ENCODE measurements at places on chromosomes 11 and 22.

DNA sequence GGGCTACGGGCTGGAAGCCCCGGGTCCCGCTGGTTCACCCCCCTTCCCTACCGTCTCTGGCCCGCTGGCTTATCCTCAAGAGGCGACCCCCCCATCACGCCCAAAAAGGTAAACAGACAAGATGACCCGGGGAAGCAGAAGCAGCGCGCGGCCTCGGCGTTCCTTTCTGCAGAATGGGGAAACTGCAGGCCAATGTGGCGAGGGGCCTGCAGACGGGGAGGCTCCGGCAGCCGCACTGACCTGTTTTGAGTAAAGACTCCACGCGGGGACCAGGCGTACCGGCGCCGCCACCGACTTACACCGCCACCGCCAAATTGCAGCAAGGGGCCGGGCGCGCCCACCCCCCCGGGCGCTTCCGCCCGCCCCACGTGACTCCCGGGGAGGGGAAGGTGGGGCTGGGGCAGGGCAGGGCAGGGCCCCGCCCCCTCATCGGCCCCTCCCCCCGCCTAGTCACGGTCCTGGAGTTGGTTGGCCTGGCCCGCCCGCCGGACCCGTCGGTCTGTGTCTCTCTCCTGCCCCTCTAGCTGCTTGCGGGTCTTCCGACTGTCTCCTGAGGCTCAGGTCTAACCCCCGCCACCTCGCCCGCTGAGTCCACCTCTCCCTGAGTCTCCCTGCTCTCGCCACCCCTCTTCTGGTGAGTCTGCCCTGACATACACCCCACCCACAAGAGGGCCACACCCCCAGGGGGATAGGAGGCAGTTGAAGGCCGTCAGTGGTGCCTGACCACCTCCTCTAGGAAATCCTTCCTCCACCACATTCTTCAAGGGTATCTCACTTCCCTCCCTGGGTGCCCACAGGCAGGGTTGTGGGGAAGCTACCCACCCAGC, at the start of gene ARAP1:
Gene ARAP1 (minus strand): TSS at position 321 of the 827 bp plus-strand sequence. CDS start 25,280 bp downstream, outside the sequence.
- peak; percentile 82 for DNase-seq

DNA sequence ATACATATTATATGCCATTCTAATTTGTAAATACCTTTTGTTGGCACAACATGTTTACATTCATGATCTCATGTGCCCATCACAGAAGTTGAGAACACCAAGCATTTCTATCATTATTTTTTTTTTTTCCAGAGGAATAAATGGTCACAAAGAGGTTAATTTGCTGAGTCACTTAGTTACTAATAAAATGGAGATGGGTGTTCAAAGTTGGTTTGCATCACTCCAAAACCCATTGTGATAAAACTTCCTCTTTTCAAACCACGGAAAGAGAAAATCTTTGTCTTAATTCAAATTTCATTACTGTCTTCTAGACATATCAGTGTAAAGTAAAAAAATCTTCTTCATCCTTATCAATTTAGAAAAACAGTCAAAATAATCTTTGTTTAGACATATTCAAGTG, 636.8 kb upstream of the CCDC179 start:
- no peak for DNase-seq

DNA sequence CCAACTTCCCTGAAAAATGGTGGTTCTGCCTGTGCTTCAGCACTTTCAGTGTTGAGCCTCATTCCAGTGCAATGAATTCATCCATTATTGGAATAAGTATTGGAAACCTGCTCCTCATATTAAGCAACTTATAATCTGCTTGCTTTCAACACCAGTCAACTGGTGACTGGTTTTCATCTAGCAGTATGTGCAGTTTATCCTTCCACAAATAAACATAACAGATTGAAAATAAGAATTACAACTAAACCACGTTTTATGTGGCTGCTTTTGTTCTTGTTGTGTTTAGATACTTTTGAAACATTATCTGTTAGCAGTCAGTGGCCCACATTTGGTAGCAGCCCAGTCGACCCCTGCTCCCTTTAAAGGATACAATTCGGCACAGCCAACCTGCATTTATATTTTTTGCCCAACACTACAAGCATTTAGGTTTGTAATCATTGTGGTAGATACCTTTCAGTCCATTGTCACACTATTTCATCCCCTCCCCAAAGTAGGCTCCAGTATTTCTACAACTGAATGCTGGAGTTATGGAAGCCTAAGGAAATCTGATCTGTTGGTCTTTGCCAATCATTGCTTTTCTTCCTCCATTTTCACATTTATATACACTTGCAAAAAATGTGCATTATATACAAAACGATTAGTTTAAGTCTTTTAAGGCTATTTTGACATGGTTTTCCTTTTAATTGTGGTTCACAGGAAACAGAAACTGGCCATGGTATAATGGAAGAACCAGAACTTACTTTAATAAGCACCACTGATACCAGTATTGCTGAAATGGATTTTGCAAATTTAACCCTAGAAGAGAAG, 13.1 kb downstream of the TAF1D start:
- no peak for DNase-seq

DNA sequence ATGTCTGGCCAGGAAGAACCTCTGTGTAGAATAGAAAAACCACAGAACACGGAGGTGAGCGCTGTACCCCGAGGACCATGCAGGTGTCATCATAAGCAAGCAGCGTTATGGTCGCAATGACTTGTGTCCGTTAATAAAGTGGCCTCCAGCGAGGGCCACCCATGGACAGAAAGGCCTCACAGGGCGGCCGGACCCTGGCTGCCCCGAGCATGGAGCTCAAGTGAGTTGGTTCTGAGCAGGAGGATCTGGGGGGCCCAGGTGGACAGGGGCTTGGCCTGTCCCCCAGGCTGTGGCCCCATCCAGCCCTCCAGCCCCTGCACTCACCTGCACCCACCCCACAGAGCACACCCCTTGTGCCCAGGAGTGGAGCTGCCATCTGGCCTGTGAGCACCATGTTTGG, 133.8 kb downstream of the BRD1 start:
- DNase-seq: no peak

- DNase-seq: no peak
Measured at GRCh38 chr11:121794671-121795141, 321.3 kb downstream of the BLID start.
